Astrocyte (in vitro differentiated cells and primary cell): ENCODE measurements at places on chromosomes 5 and 9.

GRCh38 chr5:170289121-170289520, 8.5 kb downstream of the LCP2 start:
- no peak for DNase-seq

GRCh38 chr5:43371821-43372220, 40.4 kb downstream of the CCL28 start:
- no peak for DNase-seq

DNA sequence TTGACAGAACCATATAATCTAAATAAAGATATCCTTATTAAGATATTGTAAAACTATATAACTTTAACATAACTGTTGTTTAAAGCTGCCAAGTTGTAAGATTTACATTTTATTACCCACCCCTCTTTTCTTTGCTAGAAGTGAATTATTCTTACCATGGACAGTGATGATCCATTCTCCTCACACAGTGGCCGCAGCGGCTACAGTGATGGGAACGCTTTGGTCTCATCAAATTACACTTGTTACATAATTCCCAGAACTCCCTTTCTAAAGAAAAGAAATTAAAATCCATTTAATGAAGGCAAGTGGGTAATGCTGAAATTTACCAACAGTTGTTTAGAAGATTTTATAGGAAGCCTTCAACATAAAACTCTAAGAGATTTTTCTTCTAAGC, 31.2 kb downstream of the ZDHHC21 start:
- no peak for DNase-seq

GRCh38 chr9:112532427-112532826, 45.8 kb downstream of the KIAA1958 start:
- DNase-seq: peak; percentile 37

DNA sequence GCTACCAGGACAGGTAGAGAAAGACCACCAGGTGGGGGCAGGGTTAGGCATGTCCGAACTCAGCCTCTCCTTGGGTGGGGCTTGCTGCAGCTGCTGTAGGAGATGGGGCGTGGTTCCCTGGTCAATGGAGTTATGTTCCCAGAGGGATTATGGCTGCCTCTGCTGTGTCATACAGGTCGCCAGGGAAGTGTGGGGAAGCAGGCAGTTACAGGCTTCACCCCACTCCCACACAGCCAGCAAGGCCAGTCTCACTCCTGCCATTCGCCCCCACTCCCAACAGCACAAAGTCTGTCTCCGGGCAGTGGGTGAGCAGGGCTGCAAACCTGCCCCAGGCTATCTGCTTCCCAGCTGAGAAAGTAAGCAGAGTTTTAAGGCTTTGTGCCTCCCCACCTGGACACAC, 20.0 kb upstream of the CEP72 start:
- no peak for DNase-seq

- DNase-seq: no peak
Measured at GRCh38 chr5:178483620-178484019, 106.6 kb downstream of the COL23A1 start.

DNA sequence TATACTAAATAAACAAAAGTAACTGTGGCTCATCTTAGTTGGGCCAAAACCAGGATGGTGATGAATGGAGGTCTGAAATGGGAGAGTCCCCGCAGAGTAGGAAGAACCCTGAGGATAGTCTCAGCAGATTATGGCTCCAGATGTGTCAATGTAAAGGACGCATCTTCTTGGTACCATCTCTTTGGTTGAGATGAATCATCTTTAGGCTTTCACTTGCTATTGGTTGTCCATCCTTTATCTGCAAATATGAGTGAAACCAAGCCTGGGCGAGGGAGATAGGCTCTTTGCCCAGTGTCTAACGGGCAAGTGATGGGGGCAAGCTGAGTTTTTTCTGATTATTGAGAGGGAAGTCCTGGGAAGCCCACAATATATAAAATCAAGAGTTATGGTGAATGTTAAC, 19.4 kb upstream of the LCP2 start:
- DNase-seq: no peak
